Small intestine (tissue), 16 donors: ENCODE measurements at places on chromosomes 6 and 20. TPM values are rescaled to one million over a fixed set of nuclear protein-coding genes. Genes with fewer than 3 reads are reported as not detected.

GRCh38 chr6:14881398-14881797, 364.5 kb upstream of the JARID2 start:
- no peak for DNase-seq

The SLC13A3 gene
- 0.54 TPM for polyA plus RNA-seq

DNA sequence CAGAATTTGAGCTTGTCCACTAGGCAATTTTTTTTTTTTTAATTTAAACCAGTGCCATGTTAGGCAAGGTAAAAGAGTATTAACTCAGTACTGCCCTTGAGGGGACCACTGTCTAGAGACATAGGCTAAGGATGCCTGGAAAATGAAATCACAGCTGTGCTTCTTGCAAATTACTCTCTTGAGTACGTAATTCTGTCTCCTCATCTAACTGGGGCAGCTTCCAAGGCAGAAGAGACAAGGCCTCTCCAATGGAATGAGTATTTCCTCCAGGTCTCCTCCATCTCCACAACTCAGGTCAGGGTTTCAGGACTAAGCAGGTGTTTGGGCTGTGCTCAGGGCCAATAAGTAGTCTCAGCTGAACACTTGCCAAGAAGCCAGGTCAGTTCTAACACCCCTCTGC, 33.8 kb upstream of the MRPS10 start:
- no peak for DNase-seq

DNA sequence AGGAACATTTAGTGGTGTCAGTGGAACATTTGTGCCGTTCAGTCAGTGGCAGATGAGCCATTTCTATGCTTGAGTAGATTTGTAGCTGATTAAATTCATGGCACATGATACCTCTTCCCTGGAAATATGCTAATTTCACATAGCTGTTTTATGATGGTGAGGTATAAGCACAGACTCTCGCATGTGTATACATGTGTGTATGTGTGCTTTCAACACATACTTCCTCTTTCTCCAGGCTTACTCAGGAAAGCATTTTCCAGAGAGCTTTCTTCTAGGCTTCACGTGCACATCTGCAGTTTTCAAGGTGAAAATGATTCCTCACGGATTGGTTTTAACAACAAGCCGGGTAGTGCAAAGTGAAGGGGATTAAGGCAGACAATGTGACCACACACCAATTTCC, 396.5 kb downstream of the HDGFL1 start:
- no peak for DNase-seq

DNA sequence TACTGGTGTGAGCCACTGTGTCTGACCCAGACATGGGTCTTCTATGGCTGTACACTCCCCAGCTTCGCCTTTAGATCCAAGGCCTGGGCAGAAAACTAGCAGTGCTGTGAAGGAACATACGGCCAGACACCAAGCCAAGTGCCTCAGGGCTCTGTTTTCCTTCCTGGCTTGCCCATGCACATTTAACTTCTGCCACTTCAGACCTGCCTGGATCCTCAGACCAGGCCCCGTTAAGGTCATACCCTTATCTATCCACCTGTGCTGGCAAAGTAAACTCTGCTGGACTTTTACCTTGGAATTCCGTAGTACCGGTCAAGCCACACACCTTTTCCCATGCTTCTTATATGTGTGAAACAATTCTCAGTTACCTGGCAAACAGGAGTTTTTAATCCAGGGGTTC, 644.8 kb downstream of the PTPRT start:
- no peak for DNase-seq

The RBM39 gene
- 235 TPM for polyA plus RNA-seq

- DNase-seq = no peak
Measured at GRCh38 chr6:33599413-33599938, 19.4 kb upstream of the BAK1 start.

- DNase-seq = peak; percentile 13
Measured at GRCh38 chr20:59560588-59561227, 43.6 kb upstream of the PHACTR3 start.
